ENCODE measurements at places on chromosomes 1 and 21. TPM values are rescaled to one million over a fixed set of nuclear protein-coding genes. Genes with fewer than 3 reads are reported as not detected.

The ST6GALNAC5 gene
- 0.71 TPM for total RNA-seq

The TMOD4 gene
- total RNA-seq: not detected

The GPR153 gene
- 10.5 TPM for total RNA-seq

The RPRD2 gene
- total RNA-seq: 22.5 TPM

The SLC44A5 gene
- 1.2 TPM for total RNA-seq

The FLG2 gene
- total RNA-seq: not detected

The OR6N1 gene
- not detected for total RNA-seq

The CA6 gene
- total RNA-seq: not detected

The NFASC gene
- total RNA-seq: 57.7 TPM

The TSPAN2 gene
- 13.3 TPM for total RNA-seq

The CBS gene
- 12.8 TPM for total RNA-seq

The IBA57 gene
- 10.5 TPM for total RNA-seq

The CCDC17 gene
- total RNA-seq: 1.2 TPM

The RNU1-3 gene
- 15,401 TPM for total RNA-seq

The NEK2 gene
- 0.68 TPM for total RNA-seq

The RCSD1 gene
- 38.7 TPM for total RNA-seq

The MFAP2 gene
- total RNA-seq: 9.6 TPM

The FCRL6 gene
- 0.21 TPM for total RNA-seq

The HLX gene
- 4.5 TPM for total RNA-seq

All from left cardiac atrium (tissue), 4 donors.